ENCODE measurements at places on chromosomes 7 and 10.

GRCh38 chr10:95277201-95277570 is 13.6 kb downstream of the PDLIM1 start:
- DNase-seq, result no peak

- DNase-seq, result no peak
Observed at GRCh38 chr10:132339276-132339675, 7.3 kb downstream of the LRRC27 start.

DNA sequence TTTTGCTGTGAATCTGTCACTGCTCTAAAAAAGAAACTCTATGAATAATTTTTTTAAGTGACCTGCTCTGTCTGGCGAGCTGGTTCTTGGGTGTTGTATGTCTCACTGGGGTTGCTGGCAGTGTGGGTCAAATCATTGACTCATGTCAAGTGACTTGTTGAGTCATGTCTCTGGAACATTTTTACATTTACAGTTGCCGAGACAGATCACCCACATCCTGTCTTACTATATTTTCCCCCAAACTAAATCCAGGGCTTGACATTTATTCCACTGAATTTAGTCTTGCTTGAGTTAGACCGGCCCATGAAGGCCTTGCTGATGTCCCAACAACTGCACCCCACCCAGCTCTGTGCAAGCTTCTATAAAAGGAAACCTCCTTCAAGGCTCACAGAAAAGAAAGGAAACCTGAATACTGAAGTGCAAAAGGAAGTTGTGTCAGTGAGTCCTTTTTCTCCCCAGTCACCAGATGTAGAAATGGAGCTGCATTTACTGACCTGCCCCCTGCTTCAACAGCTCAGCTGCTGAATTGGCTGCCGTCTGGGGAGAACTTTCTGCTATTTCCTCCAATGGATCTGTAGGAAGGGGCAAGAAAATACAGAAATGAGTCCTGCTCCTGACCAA is 290.3 kb downstream of the TNS3 start:
- no peak for DNase-seq

- no peak for DNase-seq
Observed at GRCh38 chr7:137992104-137992549, 9.8 kb downstream of the CREB3L2 start.

GRCh38 chr7:39407137-39407536 is 159.1 kb upstream of the YAE1 start:
- no peak for DNase-seq

- no peak for DNase-seq
Observed at GRCh38 chr7:150355666-150356059, 13.0 kb upstream of the REPIN1 start.

GRCh38 chr10:77282163-77282562 is 355.4 kb downstream of the KCNMA1 start:
- DNase-seq, result no peak

DNA sequence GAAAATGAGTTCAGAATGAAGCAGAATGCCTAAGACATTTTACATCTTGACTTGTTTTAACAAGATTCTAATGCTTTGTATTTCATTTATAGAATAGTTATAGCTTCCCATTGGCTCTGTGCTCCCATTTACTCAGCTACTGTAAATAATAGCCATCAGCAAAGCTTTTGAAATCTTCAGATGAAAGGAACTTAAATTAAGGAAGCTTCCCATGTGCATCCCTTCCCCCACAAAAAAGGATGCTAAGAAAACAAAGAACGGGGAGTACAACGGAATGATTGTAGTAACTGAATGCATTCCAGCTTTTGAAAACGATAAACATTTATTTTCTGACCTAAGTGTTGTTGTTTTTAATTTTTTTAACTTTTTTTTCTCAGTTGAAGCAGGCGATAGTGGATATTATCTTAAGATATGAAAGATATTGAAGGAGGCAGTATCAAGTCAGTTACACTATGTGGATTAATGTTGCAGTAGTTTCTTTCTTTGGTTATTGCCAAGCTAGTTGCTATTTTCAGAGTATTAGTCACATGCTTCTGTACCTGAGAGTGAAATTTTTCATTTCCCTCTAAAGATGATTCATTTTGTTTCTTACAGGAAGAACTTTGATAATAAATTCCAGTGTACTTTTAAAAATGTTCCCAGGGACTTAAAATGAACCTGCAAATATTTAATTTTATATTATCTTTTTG is 129.2 kb downstream of the KCND2 start:
- no peak for DNase-seq

GRCh38 chr10:78964274-78964951 is 104.4 kb upstream of the ZMIZ1 start:
- DNase-seq, result no peak

- no peak for DNase-seq
Observed at GRCh38 chr10:48551861-48552591, 52.8 kb downstream of the ARHGAP22 start.

DNA sequence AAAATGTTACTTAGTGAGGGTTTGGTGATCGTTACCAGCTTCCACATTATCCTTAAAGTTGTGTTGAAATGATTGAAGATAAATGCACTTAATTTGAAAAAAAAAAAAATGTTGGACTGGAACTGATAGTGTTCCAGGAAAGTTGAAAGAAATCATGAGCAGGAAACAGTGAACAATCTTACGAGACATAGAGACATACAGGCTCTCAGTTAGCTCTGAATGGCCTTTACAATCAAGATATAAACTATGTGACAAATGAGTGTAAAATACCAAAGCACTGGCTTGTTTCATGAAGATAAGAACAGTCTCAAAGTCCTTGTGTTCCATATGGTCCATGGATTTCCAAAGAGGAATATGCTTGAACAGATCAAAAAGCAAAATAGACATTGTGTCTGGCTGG is 430.1 kb upstream of the ETV1 start:
- DNase-seq, result no peak

DNA sequence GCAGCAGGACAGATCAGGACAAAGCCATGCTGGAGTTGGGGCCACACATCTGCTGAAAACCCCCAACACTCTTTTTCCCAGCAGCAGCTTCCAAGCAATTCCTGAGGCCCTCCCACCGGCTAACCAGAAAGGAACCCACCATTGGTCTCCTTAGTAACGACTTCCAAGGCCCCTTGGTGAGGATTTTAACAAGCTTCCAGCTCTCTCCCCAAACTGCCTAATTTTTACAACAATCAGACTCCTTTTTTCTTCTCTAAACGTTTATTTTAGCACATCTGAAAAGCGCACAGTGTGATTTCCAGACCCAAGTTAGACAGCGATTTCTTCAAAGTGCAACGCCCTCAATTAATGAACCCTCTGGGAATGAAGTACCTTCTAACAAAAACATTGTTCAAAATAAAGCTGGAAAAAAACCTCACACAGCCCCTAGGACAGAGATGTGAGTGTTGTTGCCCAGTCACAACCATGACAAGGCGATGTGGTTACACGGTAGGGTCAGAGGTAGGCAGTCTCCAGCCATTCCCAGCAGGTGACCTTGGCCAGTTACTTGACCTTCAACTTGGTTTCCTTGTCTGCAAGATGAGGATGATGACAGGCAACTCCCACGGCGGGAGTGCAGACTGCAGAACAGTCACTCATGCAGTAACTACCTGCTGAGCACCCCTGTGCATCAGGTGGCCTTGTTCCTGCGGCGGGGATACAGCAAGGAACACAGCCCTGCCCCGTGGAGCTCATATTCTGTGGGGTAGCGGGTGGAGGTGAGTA is 82.3 kb downstream of the SLIT1 start:
- no peak for DNase-seq

- DNase-seq, result no peak
Observed at GRCh38 chr10:29412485-29412884, 123.6 kb downstream of the LYZL1 start.

DNA sequence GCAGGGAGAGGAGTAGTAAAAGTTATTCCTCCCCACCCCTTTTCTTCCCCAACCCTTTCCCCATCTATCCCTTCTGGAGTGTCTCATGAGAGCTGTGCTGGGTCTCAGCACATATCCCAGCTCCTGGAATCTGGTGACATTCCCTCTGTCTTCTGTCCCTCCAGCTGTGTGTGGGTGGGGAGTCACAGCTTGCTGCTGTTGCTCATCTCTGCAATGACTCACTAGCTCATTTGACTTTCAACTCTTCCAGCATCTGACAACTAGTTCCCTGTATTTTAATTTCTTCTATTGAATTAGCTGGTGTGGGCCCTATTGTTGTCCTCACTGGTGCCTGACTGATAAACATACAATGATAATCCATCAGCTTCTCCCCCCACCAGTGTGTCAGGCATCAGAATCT is 198.9 kb upstream of the AUTS2 start:
- DNase-seq, result no peak

DNA sequence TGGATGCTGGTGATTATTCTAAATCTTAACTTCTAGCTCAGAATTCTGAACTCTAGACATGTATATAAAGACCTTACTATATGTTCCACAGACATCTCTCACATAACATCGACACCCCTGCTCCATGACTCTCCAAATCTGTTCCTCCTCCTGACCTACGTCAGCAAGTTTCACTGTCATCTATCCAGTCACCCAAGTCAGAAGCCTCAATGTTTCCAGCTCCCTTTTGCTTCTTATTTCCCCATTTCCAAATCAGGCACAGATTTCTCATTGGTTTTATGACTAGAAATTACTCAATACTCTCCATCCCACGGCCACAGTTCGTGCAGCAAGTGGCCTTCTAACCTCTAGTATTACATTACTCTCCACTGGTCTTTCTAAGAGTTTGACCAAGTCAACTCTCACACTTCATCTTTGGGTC is 28.5 kb downstream of the EPC1 start:
- no peak for DNase-seq

- DNase-seq, result no peak
Observed at GRCh38 chr7:20306180-20306946, 24.3 kb upstream of the ITGB8 start.

- peak; percentile 79 for DNase-seq
Observed at GRCh38 chr7:101947899-101948298, 130.5 kb downstream of the CUX1 start.

DNA sequence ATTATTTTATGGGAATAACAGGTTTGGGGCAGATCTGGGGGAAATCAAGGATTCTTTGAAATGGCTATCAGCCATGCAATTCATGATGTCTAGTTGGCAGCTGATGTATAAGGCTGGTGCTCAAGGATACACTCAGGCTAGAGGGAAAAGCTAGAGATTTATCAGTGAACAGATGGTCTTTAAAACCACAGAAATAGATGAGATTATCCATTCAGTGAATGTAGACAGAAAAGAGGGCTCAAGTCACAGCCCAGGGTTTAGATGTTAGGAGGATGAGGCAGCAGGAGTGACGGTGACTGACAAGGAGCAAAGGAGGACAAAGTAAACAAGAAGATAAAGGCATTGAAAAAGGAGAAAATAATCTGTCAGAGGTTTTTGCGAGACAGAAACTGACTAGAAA is 238.7 kb downstream of the CDK14 start:
- DNase-seq, result no peak

- DNase-seq, result no peak
Observed at GRCh38 chr7:48351900-48352299, 180.6 kb downstream of the ABCA13 start.

- no peak for DNase-seq
Observed at GRCh38 chr10:8534891-8535290, 480.4 kb downstream of the GATA3 start.

DNA sequence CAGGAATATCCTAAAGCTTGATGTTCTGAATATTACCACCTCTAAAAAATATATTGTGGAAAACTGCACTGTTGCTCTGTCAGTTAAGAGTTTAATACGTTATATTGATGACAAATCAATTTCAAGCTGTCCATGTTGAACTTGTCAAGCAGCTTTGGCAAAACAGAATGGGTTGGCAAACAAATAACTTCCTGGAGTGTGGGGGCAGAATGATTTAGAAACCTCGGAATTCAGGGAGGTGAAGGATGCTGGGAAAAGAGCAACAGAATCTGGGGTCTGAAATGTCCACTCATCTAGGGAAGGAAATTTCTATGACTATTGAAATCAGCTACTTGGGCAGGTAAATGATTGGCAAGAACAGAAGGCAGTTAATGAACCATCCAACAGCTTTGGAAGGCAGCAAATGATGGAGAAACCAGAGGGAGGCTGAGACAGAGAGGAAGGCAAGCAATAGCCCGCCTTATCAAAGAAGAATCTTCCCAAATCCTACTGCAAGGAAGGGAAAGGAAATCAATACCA is 95.1 kb upstream of the PALS2 start:
- no peak for DNase-seq

DNA sequence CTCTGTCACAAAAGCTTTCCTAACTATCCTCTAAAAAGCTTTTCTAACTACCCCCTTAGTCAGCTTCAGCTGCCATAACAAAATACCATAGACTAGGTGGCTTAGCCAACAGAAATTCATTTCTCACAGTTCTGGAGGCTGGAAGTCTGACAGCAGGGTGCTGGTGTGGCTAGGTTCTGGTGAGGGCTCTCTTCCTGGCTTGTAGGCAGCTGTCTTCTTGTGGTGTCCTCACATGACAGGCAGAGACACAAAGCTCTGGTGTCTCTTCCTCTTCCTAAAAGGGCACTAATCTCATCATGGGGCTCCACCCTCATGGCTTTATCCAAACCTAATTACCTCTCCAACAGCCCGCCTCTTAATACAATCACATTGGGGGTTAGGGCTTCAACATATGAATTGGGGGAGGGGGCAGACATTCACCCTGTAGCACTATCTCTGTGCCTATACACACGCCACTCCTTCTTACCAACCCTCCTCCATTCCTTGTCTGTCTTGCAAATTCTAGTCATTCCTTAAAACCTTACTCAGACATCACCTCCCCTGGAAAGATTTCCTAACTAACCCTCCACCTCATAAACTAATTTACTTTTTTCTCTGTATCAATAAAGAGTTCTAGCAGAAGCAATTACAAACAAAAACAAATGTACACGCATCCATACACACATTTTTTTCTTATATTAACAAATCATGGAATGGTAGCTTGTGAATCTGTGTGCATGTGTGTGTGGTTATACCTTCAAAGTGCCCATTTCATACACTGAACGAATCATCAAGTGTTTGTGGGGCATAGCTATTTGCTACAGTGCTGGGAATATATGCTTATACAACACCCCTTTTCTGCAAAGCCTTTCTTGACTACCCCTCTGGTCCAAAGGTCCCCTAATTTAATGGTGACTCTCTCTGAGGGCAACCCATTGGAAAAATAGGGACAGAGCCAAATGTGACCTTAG is 26.4 kb downstream of the RHOBTB1 start:
- DNase-seq, result no peak

- no peak for DNase-seq
Observed at GRCh38 chr7:107327986-107328569, 141.8 kb upstream of the GPR22 start.

- DNase-seq, result no peak
Observed at GRCh38 chr7:29557954-29558353, 5.7 kb upstream of the PRR15 start.

- no peak for DNase-seq
Observed at GRCh38 chr7:155987681-155988235, 175.5 kb upstream of the SHH start.

- DNase-seq, result no peak
Observed at GRCh38 chr7:37333075-37333474, 115.6 kb downstream of the ELMO1 start.

DNA sequence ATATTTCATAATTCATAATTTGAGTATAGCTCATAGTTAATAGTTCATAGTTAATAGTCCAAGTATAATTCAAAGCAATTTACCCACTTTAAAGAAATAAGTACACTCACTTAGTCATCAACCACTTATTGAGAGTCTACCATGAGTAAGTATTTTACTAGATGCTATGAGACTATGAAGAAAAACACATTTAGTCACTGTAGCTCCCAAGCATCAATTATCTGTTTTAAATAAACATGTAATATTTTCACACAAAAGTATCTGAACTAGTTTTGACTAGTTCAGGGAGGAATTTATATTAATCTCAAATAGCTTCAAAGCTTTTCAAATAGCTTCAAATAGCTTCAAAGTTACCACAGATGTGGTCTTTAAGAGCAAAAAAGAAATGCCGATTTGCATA is 119.2 kb downstream of the ANK3 start:
- no peak for DNase-seq

Data from uterus (tissue), 4 donors.